Stimulated activated CD8-positive, alpha-beta memory T cell treated with anti-CD3 and anti-CD28 coated beads, Interleukin-7, amount 100 ng/mL, for 24 hours (primary cell): ENCODE measurements at places on chromosomes 6 and 20.

GRCh38 chr6:20837189-20837588 is 302.9 kb downstream of the CDKAL1 start:
- DNase-seq, result no peak

DNA sequence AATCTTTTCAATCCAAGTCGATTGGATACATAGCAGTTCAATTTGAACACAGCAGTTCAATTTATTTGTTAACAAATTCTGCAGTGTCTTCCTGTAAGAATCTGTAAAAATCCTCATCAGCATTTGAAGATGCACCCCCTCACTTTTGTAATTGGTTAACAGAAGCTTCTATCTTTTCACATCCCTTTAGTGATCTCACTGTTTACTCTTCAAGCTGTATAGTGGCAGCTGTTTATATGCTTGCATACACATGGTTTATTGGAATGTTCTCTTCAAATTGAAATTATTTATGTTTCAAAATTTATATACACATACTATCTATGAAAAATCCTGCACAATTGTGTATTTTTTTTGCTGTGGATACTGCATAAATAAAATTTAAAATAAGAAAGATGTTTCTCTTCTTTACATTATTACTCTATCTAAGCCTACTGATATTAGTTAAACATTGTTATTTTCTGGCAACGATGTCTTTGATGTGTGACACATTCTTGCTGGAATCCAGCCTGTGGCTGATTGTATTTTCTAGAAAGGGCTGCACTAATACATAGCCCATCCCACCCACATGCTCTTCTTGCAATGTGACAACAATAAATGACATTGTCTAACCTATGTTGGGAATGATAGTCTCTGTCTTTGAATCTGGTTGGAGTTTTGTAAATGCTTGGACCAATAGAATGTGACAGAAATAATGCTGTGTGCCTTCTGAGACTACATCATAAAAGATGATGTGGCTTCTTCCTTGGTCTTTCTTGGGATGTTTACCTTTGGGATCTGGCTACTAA is 573.0 kb downstream of the CD109 start:
- no peak for DNase-seq

- no peak for DNase-seq
These were observed 143.1 kb upstream of the MOCS1 start for GRCh38 chr6:40077315-40077714.

- DNase-seq, result peak; percentile 65
These were observed 19.6 kb upstream of the ABT1 start for GRCh38 chr6:26576929-26577719.

GRCh38 chr20:51661609-51662178 is 106.5 kb downstream of the ATP9A start:
- peak; percentile 6 for DNase-seq

- no peak for DNase-seq
These were observed 190.1 kb downstream of the CDH4 start for GRCh38 chr20:61442075-61442670.

DNA sequence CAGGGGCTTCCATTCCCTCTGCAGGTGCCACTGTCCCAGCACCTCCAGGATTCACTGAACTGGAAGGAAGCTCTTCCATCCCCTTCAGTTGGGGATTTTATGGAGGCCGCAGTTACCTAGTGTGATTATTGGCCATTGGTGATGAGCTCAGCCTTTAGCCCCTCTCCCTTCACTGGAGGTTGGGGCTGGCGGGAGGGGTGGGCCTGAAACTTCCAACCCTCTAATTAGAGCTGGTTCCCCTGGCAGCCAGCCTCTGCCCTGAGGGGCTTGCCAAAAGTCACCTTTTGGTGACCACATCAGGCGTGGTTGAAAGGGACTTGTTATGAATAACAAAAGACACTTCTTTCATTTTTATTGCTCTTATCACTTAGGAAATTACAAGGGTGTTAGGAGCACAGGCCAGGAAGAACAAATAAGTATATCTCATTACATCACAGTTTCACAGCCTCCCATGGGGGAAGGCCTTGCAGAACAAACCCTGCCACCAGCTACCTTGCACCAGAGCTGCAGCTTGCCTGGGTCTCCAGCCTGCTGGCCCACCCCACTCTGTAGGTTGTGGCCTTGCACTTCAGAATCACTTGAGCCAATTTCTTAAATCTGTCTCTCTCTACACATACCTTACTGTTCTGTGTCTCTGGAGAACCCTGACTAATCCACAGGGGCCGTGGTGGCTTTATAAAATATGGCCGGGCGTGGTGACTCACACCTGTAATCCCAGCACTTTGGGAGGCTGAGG is 5.0 kb downstream of the PYGB start:
- DNase-seq, result no peak

- DNase-seq, result no peak
These were observed 61.8 kb downstream of the MLIP start for GRCh38 chr6:54173089-54173488.

DNA sequence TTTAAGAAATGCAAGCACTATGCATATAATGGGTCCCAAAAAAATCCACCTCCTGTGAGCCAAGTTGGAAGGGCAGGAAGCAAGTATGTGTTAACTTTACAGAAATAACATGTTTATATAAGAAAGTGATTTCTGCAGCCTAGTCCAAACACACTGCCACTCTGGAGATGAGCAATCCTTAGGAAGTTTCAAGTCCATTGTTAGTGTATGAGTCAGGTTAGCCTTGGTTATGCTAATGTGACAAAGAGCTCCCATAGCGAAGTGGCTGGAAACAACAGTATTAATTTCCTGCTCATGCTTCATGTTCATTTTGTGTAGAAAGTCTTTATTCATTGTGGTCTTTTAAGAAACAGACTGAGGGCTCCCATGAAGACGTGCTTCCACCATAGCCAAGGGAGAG is 121.4 kb downstream of the TBXT start:
- DNase-seq, result no peak

DNA sequence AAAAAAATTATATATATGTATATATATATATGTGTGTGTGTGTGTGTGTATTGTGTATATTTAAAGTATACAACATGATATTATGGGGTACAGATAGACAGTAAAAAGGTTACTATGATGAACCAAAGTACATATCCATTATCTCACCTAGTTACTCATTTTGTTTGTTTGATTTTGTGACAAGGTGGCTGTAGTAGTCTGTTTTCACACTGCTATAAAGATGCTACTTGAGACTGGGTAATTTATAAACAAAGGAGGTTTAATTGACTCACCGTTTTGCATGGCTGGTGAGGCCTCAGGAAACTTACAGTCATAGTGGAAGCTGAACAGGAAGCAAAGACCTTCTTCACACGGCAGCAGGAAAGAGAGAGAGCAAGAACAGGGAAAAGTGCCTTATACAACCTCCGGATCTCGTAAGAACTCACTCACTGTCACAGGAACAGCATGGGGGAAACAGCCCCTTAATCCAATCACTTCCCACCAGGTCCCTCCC is 30.2 kb upstream of the DACT2 start:
- no peak for DNase-seq

DNA sequence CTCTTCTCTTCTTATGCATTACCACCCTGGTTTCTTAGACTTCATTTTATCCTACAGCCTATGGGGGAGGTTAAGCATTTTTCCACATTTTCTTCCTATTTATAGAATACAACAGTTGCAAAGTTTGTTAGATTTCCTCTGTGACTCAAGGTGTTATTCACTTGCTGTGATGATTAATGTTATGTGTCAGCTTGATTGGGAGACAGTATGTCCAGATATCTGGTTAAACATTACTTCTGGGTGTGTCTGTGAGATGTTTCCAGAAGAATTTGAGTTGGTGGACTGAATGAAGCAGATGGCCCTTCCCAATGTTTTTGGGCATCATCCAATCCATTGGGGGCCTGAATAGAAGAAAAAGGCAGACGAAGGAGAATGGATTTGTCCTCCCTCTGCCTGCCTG is 131.3 kb downstream of the C6orf118 start:
- DNase-seq, result no peak

DNA sequence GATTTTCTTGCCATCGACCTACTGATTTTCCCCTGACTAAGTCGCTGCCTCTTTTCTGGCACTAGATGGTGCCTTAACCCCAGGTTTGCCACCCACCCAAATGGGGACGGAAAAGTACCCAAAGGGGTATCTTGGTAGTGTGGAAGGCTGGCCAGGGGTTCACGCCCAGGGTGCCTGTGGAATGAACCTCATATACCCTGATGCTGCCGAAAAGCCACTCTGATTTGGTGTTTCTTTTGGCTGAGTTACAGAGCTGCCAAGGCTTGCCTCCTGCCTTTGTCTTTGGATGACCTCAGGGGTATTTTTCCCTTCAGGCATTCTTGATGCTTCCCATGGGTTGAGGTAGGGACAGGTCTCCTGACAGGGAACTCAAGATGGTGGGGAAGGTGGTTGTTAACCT is 78.1 kb downstream of the MAP3K7 start:
- DNase-seq, result no peak

DNA sequence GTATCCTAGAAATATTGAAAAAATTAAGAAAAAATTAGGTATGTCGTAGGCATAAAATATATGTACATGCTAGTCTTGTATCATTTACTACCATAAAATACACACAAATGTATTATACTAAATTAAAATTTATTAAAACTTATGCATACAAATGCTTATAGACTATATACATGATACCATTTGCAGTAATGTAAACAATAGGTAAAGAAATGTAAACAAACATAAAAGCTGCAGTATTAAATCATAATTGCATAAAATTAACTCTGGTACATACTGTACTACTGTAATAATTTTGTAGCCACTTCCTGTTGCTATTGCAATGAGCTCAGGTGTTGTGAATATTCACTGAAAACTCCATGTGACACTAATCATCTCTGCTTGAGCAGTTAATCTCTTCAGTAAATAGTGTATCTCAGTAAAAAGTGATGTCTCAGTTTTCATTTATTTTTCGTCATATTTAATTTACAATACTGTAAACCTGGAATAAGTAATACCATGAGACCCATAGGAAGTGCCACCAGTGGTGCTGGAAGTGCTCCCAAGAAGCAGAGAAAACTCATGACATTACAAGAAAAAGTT is 29.3 kb downstream of the RALGAPB start:
- no peak for DNase-seq

- no peak for DNase-seq
These were observed 34.3 kb upstream of the FOXC1 start for GRCh38 chr6:1575210-1576041.

- DNase-seq, result no peak
These were observed 65.2 kb downstream of the STX11 start for GRCh38 chr6:144215402-144215931.

DNA sequence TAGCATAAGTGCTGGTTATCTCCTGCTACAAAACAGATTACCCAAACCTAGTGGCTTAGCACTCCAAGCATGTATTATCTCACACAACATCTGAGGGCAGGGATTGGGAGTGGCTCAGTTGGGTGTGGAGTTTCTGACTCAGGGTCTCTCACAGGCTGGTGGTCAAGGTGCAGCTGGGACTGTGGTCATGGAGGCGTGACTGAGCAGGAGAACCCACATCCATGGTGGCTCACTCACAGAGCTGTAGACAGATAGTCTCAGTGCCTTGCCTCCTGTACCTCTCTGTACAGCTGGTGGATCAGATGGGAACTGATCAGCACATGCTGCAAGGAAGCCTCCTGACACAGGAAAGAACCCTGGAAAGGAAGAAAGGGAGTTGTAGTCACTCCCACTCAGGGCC is 83.1 kb upstream of the CST7 start:
- DNase-seq, result no peak

GRCh38 chr6:49739423-49739822 is 4.8 kb downstream of the CRISP3 start:
- DNase-seq, result no peak

- no peak for DNase-seq
These were observed 81.1 kb upstream of the GPR6 start for GRCh38 chr6:109897025-109897424.

DNA sequence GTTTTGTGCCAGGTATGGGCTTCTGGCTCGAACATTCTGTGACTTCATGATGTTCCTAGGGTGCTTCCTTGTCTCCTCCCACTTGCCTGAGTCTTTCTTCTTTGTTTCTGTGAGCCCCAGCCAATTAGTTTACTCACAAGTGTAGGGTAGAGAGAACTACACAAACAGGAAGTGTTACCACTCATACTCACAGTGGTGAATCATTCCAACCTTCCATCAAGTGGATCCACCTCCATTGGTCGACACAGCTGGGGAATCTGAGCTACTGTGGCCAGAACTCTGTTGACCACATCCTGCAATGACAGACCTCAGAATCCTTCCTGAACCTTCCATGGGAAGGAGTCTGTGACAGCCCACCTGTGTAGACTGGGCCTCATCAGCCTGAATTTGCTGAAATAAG is 76.8 kb downstream of the UNC5CL start:
- no peak for DNase-seq

DNA sequence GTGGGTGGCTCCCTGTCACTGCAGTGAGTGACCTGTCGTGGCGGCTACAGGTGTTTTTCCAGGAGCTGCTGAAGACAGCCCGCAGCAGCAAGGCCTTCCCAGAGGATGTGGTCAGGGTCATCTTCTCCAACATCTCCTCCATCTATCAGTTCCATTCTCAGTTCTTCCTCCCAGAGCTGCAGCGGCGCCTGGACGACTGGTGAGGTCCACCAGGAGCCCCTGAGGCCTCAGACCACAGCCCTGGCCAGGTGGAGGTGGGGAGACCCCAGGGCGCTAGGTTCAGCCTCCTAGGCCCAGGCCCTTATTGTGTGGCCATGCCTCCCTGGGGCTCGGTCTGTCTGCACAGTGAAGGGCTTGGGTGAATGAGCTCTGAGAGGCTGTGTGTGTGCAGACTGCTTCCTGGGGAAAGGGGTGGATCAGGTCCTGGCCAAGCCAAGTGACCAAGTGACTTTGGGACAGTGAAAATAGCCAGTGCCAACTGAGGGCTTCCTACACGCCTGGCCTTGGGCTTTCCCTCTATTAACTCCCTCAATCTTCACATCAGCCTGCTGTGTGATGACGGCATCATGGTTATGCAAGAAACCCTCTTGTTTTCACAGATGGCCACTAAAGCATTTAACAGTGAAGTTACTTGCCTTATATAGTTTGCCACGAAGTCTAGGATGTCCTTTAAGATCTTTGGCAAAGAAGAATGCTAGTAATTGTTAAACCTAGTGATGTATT is 6.4 kb downstream of the FGD2 start:
- DNase-seq, result no peak

GRCh38 chr20:38219006-38219950 is 41.3 kb downstream of the KIAA1755 start:
- no peak for DNase-seq

- no peak for DNase-seq
These were observed 50.0 kb upstream of the ELMO2 start for GRCh38 chr20:46456255-46457028.

- DNase-seq, result no peak
These were observed 248.6 kb upstream of the QKI start for GRCh38 chr6:163165922-163166321.

GRCh38 chr6:137039010-137039409 is 5.8 kb downstream of the IL20RA start:
- DNase-seq, result no peak

GRCh38 chr6:135021310-135022049 is 33.1 kb downstream of the HBS1L start:
- DNase-seq, result no peak

GRCh38 chr6:16274483-16274882 is 36.1 kb downstream of the GMPR start:
- DNase-seq, result no peak

- DNase-seq, result no peak
These were observed 214.4 kb upstream of the KCNG1 start for GRCh38 chr20:51237278-51237677.
